ENCODE measurements at places on chromosomes 4 and X. TPM values are rescaled to one million over a fixed set of nuclear protein-coding genes. Genes with fewer than 3 reads are reported as not detected.

LYAR gene
- 9.4 TPM for total RNA-seq

IQCM gene
- not detected for total RNA-seq

DMRTC1 gene
- not detected for total RNA-seq

ANOS1 gene
- total RNA-seq: 22.0 TPM

FREM3 gene
- total RNA-seq: 0.16 TPM

KLF3 gene
- 23.4 TPM for total RNA-seq

SPP1 gene
- total RNA-seq: 190 TPM

ASB5 gene
- 0.47 TPM for total RNA-seq

HPF1 gene
- total RNA-seq: 42.7 TPM

CCNA2 gene
- 8.0 TPM for total RNA-seq

FAM9B gene
- total RNA-seq: not detected

BCOR gene
- 26.0 TPM for total RNA-seq

PCDH19 gene
- total RNA-seq: 25.7 TPM

SSX2B gene
- not detected for total RNA-seq

IDUA gene
- total RNA-seq: 6.9 TPM

MAGEE2 gene
- 4.4 TPM for total RNA-seq

MAP7D2 gene
- 7.6 TPM for total RNA-seq

PLAC1 gene
- not detected for total RNA-seq

RIBC1 gene
- total RNA-seq: 1.1 TPM

ATP6AP1 gene
- total RNA-seq: 42.7 TPM

PDGFRA gene
- total RNA-seq: 74.7 TPM

FAM9C gene
- total RNA-seq: 0.31 TPM

CCDC158 gene
- total RNA-seq: 4.2 TPM

APELA gene
- not detected for total RNA-seq

MTMR8 gene
- 3.6 TPM for total RNA-seq

ZNF718 gene
- 22.8 TPM for total RNA-seq

ZFP42 gene
- total RNA-seq: not detected

FGFBP2 gene
- not detected for total RNA-seq

FRMD7 gene
- not detected for total RNA-seq

EFHC2 gene
- total RNA-seq: 1.9 TPM

ESX1 gene
- total RNA-seq: not detected

PRRG3 gene
- 7.2 TPM for total RNA-seq

RS1 gene
- 0.16 TPM for total RNA-seq

MAGEB17 gene
- 0.16 TPM for total RNA-seq

TMPRSS11B gene
- 0.78 TPM for total RNA-seq

TEX13B gene
- total RNA-seq: not detected

GPRASP2 gene
- 70.0 TPM for total RNA-seq

PF4V1 gene
- 2.5 TPM for total RNA-seq

MOSPD2 gene
- 15.6 TPM for total RNA-seq

PAGE4 gene
- not detected for total RNA-seq

IL2 gene
- total RNA-seq: not detected

NAP1L5 gene
- 36.2 TPM for total RNA-seq

EMD gene
- total RNA-seq: 17.2 TPM

ABHD18 gene
- total RNA-seq: 24.3 TPM

RNF128 gene
- total RNA-seq: 1.2 TPM

TLR10 gene
- total RNA-seq: 2.5 TPM

MAOB gene
- total RNA-seq: 1.6 TPM

ADAMTS3 gene
- 21.5 TPM for total RNA-seq

CACNA1F gene
- total RNA-seq: not detected

SLC7A11 gene
- total RNA-seq: 30.9 TPM

PLCXD1 gene
- 16.2 TPM for total RNA-seq

C4orf51 gene
- not detected for total RNA-seq

CXorf49 gene
- total RNA-seq: not detected

JCHAIN gene
- not detected for total RNA-seq

PCSK1N gene
- 48.7 TPM for total RNA-seq

DSPP gene
- 0.16 TPM for total RNA-seq

EXOC1L gene
- not detected for total RNA-seq

MAGEA12 gene
- not detected for total RNA-seq

BRS3 gene
- total RNA-seq: not detected

Measured in occipital lobe (tissue), 3 donors.